ENCODE measurements at places on chromosomes 12 and 14.

DNA sequence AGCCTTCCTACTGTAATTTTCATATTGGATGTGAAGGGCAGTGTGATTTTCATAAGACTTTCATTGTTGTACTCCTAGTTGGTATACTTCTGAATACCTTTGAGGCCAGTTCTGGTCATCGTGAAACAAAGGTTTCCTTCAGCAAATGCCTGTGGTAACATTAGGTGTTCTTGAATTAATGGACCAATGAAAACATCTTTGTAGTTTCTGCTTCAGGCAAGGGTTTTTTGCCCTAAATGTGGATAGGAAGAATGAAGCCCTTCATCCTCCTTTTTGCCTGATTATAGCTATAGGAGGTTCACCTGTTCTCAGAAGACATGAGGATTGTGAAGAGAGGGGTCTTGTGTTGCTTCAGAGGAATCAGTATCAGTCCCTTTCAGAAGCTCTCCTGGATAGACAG is 60.7 kb downstream of the PTPN11 start:
- no peak for DNase-seq

- no peak for DNase-seq
Observed at GRCh38 chr12:15092826-15093225, 120.0 kb downstream of the PDE6H start.

DNA sequence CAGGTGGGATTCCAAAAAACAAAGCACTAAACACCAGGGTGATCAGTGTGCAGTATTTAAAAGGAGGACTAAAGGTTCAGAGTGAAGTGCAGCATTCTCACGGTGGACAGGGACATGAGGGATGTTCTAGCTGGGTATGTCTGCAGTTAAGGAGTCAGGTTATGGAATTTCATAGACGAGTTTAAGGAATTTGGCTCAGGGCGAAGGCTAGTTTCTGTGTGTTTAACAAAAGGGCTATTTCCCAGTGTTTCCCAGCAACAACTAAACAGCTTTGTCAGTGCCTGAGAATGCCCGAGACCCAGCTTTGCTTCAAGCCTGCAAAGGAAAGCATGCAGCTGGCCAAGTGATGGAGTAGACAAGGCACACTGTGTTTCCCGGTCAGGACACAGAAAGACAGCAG is 7.0 kb downstream of the KRT1 start:
- DNase-seq = no peak

- DNase-seq = no peak
Observed at GRCh38 chr12:76964784-76965571, 86.2 kb upstream of the CSRP2 start.

DNA sequence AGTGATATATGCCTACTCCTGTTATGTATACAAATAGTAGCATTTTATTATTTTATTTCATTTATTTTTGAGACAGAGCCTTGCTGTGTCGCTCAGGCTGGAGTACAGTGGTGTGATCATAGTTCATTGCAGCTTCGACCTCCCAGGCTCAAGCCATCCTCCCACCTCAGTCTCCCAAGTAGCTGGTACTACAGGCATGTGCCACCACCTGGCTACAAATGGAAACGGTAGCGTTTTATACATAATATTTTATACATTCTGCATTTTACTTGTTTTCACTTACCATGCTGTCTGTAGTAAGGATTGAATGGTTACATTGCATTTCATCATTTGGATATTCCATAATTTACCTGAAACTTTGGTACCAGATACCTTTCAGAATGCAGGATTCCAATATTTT is 14.1 kb downstream of the C1R start:
- DNase-seq = no peak

- DNase-seq = no peak
Observed at GRCh38 chr14:96690713-96691383, 106.3 kb upstream of the VRK1 start.

GRCh38 chr12:28189784-28190320 is 404 bp upstream of the CCDC91 start:
- no peak for DNase-seq

GRCh38 chr14:102086972-102087761 is at the start of gene HSP90AA1:
TSS of gene HSP90AA1 (minus strand) at chr14:102087044. CDS start at chr14:102086378, 666 bp downstream.
- DNase-seq = peak; percentile 90

GRCh38 chr14:105531894-105532623 is 5.7 kb downstream of the TMEM121 start:
- DNase-seq = no peak

DNA sequence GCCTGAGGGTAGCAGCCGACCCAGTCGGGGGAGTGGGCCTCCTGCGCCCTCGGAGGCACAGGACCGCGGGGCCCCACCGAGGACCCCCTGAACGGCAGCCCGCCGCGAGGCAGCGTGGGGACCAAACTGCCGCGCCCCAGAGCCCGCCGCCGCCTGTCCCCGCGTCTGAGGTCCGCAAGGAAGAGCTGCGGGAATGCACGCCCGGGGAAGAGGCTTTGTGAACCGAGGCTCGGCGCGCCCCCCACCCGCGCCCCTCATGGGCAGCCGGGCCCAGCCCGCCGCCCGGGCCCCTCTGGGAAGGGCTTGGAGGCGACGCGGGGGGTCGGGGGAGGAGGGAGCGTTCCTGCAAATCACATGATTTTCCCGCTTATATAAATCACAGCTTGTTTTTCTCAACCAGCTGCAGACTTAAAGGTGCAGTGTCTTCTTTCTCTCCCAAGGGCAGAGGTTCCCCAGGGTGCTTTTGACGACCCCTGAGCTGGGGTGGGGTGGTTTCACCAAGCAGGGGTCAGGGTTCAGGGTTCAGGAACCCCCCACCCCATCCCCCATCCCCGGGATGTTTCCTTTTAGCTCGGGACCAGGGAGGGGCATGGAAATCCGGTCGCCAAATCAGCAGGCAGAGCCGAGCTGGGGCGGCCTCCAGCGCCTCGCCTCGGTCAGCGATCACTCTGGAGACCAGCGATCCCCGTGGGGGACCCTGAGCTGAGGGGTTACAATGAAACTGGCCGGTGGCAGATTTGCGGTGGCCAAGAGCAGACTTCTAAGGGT is 44.7 kb upstream of the ATP23 start:
- DNase-seq = peak; percentile 46

DNA sequence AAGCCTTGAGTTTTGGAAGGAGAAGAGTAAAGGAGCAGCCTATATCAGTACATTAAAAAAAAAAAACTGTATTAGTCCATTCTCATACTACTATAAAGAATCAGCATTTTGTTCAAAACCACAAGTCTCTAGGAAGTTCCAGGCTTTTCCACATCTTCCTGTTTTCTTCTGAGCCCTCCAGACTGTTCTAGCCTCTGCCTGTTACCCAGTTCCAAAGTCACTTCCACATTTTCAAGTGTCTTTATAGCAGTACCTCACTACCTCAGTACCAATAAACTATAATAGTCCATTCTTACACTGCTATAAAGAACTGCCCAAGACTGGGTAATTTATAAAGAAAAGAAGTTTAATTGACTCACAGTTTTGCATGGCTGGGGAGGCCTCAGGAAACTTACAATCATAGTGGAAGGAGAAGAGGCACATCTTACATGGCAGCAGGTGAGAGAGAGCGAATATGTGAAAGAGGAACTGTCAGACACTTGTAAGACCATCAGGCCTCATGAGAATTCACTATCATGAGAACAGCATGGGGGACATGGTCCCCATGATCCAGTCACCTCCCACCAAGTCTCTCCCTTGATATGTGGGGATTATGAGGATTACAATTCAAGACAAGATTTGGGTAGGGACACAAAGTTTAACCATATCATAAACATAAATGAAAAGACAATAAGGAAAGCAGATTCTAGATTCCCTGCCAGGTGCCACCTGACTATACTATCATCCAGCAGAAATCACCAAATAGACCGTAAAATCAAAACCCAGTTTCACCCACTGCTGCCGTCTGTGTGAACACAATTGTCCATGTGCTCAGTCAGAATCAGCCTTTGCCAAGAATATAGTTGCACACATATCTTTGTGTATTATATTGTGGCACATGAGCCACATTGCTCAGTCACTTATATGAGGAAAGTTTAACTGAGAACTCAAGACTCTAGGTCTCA is 27.8 kb downstream of the TOGARAM1 start:
- DNase-seq = no peak

GRCh38 chr12:52216807-52217206 is 16.2 kb upstream of the KRT7 start:
- no peak for DNase-seq

DNA sequence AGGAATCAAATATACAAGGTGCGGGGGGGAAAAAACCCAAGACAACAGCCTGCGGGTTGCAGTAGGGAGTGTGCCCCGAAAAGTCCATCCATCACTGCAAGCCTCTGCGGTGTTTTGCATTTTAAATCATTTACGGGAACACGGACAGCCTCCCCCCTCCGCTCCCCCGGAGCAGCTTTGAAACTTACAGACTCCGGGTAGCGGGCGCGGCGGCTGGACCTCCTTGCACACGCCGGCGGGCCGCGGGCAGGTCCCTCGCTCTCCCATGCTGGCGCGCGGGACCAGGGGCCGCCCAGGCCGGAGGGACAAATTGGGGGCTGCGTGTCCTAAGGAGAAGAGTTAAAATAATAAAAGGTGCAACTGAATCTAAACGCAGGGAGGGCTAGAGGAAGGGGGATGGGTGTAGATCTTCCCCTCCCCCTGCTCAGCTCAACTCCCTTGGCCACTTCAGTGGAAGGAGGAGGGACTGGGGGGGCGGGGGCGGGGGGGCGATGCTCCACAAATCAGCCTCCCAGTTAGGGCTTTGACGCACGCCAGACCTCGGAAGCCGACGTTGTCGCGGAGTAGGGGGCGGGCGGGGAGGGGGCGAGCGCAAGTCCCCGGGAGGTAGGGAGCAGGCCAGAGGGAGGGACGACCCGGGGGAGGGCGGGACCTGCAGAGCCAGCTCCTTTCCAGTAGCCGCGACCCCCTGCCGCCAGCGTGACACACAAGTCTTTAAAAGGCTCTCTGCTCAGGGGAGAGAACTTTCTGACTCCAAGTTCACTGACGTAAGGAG is at the start of gene KCNJ8:
Gene KCNJ8 (minus strand): TSS at position 349 of the 775 bp plus-strand sequence. CDS start 1,090 bp downstream, outside the sequence.
- no peak for DNase-seq

DNA sequence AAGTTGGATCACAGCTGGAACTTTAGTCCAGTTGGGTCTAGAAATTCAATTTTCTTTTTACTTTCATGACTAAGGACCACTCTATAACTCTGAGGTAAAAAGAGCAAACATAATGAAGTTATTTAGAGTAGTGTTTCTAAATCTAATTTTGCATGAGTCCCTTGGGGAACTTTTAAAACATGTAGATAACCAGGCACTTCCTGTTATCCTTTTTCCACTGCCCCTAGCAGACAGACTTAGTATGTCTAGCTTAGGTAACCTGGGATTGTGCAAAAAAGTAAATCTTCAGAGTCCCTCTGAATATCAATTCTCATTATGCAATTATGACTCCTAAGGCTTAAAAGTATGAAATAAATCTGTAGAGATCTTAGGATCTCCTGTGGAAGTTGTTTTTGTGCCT is 371.2 kb downstream of the DIO2 start:
- no peak for DNase-seq

GRCh38 chr12:30357766-30358490 is 337.7 kb downstream of the IPO8 start:
- no peak for DNase-seq

DNA sequence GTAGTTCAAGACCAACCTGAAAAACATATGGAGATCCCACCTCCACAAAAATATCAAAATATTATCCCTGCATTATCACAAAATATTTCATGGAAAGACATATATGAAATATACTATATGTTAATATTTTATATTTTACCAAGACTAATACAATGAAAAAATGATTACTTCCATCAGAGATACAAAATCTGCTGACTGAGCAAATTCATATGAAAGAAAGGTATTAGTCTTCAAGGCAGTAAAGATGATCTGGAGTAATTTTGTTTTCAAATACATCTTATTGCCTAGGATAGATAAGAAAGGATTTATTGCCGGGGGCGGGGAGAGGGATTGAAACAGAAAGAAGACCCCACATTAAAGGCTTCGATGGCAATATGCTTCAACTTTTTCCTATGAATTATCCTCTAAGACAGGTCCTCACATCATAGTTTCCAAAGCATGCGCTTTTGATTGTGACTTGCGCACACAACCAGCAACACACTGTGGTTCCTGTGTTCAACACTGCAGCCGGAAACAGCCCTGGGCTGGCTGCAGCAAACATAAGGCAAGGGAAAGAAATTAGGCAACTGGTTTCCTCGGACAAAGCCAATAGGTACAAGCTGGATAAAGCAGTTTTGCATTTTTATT is 83.2 kb downstream of the SPPL3 start:
- DNase-seq = no peak

GRCh38 chr14:70697701-70698100 is 56.0 kb downstream of the TTC9 start:
- DNase-seq = no peak

GRCh38 chr12:14394317-14395073 is 29.0 kb downstream of the ATF7IP start:
- no peak for DNase-seq

DNA sequence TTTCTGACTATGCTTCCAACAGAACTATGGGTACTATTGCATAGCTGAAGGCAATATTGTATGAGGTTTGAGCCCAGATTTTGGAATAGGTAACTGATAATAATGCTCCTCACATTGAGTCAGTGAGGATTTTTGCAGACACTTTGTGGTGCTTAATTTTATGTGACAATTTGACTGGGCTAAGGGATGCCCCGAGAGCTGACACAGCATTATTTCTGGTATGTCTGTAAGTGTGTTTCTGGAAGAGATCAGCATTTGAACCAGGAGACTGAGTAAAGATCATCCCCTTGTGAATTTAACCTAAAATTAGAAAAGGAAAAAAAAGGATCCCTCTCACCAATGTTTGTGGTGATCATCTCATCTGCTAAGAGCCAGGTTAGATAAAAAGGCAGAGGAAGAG is 404.9 kb downstream of the AEBP2 start:
- no peak for DNase-seq

DNA sequence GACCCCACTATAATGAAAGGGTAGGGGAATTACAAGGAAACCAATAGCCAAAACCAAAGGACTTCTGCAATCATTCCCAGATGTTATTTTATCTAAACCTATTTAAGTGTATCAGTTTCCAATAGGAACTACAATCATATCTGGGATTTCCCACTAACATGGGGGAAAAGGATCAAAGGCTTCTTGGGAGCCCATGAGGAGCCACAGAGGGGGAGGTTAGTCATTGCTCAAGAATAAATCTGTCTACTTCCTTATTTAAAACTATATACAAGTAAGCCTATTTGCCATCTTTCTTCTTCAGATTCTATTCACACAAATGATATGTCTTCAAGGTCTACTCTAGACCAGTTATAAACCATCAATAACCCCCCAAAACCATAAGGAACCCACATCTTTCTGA is 33.1 kb downstream of the FGD6 start:
- DNase-seq = no peak

Measured in 8988T (cell line).